Urinary bladder (tissue), 4 donors: ENCODE measurements at places on chromosomes 3 and 15.

GRCh38 chr3:178434206-178434805 is 101.9 kb upstream of the KCNMB2 start:
- no peak for DNase-seq

DNA sequence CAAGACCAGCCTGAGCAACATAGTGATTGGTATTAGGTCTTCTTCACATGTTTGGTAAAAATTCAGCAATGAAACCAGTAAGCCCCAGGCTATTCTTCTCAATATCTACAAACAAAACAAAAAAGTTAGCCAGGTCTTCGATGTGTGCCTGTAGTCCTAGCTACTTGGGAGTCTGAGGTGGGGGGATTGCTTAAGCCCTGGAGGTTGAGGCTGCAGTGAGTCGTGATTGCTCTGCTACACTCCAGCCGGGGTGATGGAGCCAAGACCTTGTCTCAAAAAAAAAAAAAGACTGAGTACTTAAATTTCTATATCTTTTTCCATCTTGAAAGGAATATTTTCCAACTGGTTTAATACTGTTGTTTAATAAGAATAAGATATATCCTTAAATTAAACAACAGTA is 106.8 kb downstream of the MBNL1 start:
- no peak for DNase-seq

DNA sequence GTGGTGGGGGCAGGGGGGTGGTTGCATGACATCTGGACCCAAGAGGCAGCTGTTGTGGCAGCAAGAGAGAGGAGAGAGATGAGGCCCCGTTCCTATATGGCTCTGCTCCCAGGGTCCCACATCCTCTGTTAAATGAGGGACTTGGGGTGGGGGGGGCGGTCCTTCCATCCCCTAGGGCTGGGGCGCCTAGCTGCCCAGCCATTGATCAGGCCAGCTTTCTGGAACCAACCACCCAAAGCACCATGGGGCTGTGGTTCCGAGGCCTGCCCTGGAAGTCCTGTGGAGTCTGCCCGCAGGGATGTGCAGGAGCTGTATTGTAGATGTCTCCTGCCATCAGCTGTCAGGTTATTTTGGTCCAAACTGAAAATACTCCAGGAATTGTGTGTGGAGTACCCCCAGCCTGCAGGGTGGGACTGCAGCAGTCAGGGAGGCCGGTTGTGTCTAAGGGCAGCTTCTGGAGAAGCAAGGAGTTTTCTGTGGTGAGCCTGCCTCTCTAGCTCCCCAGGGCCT is 5.2 kb downstream of the FURIN start:
- no peak for DNase-seq

- no peak for DNase-seq
These were observed 78.8 kb upstream of the SETMAR start for GRCh38 chr3:4224331-4224730.

GRCh38 chr3:13219902-13220296 is 146.7 kb upstream of the IQSEC1 start:
- DNase-seq, result no peak

DNA sequence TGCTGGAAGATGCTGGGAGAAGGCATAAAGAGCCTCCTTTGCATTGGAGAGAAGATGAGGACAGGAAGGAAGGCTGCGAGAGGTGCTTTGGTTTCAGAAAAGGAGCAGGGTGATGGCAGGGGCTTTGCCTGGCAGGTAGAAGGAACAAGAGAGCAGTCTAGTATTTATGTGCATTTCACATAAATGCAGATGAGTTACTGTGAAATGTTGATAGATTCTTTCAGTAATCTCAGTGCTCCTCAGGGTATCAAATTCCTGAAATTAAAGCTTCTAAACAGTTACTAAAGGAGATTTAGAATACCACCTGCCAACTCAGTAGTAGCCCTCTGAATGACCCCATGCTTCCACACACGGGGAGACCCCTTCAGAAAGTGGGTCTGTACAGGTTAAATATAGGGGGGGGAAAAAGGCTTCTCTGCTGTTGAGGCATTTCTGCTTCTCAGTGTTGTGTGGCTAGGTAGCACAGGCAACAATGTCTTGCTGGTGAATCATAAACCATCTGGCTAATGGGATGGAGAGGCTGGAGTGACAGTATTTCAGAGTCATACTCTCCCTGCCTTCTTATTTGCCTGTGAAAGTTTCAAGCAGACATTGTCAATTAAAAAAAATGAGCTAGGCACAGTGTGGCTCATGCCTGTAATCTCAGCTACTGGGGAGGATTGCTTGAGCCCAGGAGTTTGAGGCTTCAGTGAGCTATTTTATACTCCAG is 14.3 kb upstream of the FBXL22 start:
- no peak for DNase-seq

DNA sequence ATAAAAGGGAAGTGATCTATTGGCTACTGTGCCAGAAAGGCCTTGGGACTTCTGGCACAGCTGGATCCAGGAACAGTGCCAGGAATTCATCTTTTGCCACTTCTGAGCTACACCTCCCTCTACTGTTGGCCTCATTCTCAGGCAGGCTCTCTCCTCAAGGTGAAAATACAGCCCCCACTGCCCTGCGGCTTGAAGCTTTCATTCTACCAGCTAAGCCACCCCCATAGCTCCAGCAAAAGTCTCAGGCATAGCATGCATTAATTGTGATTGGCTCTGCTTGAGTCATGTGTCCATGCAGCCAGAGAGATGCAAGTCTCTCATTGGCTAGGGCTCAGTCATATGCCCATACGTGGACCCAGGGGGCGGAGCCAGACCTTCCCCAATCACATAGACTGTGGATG is 142.4 kb downstream of the TPRA1 start:
- no peak for DNase-seq

GRCh38 chr3:151766454-151766853 is 32.7 kb downstream of the AADACL2 start:
- no peak for DNase-seq

GRCh38 chr15:26640601-26641000 is 132.3 kb downstream of the GABRB3 start:
- DNase-seq, result no peak

DNA sequence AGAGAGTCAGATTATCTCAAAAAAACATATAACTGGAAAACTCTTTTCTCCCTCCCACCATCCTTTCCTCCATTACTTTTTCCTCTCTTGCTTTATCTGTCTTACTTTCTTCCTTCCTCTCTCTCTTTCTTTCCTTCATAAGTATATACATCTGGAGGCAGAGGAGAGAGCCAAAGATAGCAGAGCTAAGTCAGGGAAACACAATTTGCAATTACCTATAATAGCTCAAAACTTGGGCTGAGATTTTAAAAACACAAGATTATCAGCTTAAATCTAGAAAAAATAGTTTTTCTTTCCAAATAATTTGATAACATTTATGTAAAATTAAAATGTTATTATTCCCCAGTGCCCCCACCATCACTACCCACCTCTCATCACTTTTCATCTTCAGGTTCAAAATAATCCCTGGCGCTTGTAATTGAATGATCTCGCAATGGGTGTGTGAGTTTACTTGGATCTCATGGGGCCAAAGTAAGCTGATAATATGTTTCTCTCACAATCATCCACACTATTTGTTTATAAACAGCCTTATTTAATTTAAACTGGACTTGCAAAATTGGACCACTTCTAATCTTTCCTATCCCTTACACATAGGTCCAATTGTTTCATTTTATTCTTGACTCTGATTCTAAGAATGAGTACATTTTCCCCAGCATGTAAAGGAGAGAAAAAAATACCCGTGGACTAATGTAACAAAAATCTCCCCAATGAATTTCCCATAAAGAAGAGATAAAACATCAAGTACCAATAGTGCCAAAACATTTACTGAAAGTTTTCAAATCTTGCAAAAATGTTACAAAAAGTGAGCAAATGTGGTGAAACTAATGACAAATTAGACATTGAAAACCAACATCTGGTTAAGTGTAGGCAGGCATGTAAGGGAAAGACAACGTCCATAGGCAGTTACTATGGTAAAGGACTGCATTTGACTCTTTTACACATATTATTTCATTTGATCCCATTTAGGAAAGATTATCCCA is 236.9 kb downstream of the DTWD1 start:
- DNase-seq, result peak; percentile 15

DNA sequence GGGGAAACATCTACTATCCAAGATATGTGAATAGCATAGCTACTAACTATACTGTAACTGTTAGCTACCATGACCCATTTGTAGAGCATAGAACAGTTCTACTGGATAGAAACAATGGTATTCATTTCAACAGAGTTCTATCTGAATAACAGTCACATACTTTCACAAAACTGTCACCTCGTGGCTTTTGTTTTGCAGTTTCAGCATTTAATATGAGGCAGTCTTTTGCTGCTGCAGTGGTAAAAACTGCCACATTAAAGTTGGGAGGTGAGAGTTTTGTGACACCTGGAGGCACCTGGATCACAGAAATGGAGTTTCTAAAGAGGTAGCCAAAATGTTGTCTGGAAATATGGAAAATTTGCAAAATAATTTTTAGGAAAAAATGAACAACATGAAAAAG is 578.0 kb downstream of the UNC13C start:
- no peak for DNase-seq

DNA sequence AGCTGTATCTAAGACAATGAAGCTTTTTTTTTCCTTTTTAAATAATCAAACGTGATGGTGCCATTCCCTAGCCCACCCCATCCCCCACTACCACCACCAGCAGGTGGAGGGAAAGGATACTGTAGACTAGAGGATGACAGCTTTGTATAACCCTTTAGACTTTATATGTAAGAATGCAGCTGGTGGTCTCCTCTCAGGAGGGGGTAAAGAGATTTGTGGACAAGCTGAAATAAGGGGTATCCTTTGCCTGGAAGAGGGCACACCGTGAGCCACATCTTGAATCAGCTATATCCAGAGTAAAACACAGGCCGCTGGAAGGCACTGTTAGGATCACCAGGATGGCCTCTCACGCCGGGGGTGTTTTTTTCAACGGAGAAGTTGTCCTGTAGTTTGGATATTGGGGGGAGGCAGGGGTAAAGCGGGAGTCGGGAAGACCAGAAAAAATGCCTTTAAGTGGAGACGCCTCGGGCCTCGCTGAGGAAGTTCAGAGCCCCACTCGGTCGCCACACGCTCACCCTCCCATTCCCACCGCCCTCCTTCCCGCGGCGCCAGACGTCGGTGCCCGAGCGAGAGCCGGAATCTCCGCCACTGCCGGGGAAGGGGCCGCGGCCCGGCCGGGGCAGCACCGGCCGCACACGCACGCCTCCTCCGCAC is 986 bp downstream of the KPNA4 start:
- DNase-seq, result no peak

DNA sequence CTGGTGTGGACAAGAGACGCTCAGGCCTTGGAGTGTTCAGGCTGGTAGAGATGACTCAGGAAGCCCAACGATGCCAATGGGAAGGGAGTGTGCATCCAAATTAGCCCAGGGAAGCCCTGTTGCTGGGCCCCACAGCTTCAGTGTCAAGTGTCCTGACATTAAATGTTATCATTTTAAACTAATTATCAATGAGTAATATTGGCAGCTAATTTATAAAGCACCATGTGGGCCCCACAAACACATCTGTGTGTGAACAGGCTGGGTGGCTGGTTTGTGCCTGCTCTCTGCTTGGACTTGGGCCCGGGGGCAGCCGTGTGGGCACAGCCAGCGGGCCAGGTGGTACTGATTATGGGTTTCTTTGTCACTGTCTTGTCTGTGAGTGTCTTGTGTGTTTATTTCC is 15.0 kb downstream of the FBLN2 start:
- no peak for DNase-seq

DNA sequence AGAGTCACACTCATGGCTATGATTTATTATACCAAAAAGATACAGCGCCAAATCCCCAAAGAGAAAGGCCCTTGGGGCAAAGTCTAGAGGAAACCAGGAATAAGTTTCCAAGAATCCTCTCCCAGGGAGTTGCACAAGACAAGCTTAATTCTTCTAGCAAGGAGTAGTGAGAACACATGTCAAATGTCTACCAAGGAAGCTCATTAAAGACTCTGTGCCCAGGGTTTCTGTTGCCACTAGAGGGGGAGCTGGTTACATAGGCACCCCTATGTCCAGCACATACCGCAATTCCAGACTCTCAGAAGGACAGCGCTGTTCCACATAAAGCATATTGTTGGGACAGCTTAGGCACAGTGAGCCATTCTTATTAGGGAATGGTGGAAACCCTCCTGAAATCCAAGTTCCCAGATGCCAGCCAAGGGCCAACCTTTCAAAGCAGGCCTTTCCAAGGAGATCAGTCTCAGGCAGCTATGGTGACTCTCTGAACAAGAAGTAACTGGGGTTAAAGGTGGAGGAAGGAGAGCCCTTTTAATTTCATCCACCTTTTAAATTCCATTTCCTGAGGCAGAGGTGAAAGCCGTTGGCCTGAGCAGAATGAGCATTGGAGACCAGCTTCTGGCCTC is 194.2 kb downstream of the UACA start:
- no peak for DNase-seq

GRCh38 chr3:126964950-126965349 is 18.0 kb upstream of the PLXNA1 start:
- DNase-seq, result no peak

- DNase-seq, result no peak
These were observed 84.3 kb upstream of the ARL6 start for GRCh38 chr3:97680210-97680609.

GRCh38 chr3:143849854-143850549 is 1.7 kb upstream of the SLC9A9 start:
- no peak for DNase-seq

GRCh38 chr3:175005881-175006280 is 146.7 kb downstream of the NAALADL2 start:
- no peak for DNase-seq

DNA sequence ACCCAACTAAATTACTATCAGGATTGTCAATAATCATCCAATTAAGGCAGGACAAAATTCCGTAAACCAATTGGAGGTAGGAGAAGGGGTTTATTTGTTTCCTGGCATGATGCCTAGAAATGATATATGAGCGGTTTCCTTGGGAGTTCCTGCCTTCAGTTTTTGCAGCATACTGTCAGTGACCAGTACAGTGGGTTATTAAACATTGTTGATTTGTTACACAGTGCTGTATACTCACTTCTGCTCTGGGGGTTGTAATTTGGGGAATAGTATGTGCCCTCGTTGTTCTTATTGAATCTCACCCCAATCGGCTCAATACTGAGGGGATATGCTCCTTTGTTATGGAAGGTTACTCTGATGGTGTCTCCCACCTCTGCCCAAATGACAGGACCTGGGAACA is 22.2 kb downstream of the CP start:
- DNase-seq, result no peak

DNA sequence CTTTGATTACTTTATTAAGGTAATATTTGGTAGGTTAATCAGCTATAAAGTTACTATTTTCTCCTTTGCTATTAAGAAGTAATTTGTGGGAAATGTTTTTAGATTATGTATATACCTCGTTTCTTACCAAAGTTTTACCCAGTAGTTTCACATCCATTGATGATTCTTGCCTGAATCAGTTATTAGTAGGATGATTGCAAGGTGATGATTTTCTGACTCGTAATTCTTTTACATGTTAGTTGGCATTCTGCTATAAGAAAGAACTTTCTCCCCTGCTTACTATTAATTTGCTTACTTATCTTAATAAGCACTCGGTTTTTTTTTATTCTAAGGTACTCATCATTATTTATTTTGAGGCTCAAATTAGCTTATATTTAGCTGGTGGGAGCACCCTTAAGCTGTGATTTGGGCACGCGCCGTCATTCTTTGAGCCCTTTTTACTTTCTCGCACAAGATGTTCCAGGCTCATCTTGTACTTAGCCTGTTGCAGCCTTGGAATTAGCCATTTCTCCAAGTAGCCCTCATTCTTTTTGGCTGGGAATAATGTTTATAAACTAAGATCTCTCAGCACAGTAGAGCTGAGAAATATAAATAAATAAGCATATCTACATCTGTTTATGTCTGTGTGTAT is 15.3 kb downstream of the USP3 start:
- DNase-seq, result no peak

GRCh38 chr15:26804063-26804804 is 31.4 kb upstream of the GABRB3 start:
- DNase-seq, result no peak

- DNase-seq, result no peak
These were observed 75.7 kb downstream of the GMPS start for GRCh38 chr3:155946178-155946577.

- DNase-seq, result peak; percentile 46
These were observed 43.2 kb downstream of the HRH1 start for GRCh38 chr3:11197484-11197883.
